DND-41 (cell line): ENCODE measurements at places on chromosomes 2 and 18.

DNA sequence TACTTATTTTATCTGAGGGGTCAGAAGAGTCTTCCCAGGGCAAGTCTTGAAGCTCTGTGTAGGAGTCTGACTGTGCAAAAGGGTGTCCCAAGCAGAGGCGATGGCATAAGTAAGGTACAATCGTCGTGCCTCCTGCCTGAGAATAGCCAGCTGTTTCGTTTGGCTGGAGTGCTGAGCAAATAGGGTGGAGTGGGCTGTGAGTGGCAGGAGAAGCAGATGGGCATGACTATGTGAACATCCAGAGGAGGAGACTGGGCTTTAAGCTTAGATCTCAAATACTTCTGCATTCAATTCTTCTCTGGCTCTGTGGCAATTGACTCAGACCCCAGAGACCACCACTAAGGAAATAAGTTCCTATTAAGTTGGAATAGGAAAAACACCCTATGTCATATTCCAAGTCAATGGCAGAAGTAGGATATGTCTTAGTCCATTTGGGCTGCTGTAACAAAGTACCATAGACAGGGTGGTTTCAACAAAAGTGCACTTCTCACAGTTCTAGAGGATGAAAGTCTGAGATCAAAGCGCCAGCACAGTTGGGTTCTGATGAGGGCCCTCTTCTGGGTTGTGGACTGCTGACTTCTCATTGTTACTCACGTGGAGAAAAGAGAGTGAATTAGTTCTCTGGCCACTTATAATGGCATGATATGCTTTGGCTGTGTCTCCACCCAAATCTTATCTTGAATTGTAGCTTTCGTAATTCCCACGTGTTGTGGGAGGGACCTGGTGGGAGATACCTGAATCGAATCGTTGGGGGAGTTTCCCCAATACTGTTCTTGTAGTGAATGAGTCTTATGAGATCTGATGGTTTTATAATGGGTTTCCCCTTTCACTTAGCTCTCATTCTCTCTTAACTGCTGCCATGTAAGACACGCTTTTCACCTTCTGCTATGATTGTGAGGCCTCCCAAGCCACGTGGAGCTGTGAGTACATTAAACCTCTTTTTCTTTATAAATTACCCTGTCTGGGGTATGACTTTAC lies 120.2 kb downstream of the LPIN1 start:
- no peak for DNase-seq

- DNase-seq: no peak
These were observed 667.1 kb downstream of the IRS1 start for GRCh38 chr2:226132323-226133215.

DNA sequence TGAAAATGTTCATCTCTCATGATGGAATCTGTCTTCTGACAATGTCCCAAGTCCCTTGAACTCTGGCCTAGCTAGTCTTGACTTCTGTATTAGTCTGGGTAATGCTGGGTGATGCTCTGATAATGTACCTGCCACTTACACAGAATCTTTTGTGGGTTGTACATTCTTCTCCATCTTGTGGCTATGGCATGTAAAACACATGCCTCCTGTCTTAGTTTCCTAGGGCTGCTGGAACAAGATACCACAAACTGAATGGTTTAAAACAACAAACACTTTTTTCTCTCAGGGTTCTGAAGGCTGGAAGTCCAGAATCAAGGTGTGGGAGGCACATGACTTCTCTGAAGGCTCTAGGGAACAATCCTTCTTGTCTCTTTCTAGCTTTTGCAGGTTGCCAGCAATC lies 57.1 kb downstream of the RAPGEF4 start:
- no peak for DNase-seq

GRCh38 chr2:84880395-84880644 lies 564 bp downstream of the TRABD2A start:
- no peak for DNase-seq

GRCh38 chr18:48037481-48038271 lies 107.2 kb upstream of the SMAD2 start:
- DNase-seq: no peak

DNA sequence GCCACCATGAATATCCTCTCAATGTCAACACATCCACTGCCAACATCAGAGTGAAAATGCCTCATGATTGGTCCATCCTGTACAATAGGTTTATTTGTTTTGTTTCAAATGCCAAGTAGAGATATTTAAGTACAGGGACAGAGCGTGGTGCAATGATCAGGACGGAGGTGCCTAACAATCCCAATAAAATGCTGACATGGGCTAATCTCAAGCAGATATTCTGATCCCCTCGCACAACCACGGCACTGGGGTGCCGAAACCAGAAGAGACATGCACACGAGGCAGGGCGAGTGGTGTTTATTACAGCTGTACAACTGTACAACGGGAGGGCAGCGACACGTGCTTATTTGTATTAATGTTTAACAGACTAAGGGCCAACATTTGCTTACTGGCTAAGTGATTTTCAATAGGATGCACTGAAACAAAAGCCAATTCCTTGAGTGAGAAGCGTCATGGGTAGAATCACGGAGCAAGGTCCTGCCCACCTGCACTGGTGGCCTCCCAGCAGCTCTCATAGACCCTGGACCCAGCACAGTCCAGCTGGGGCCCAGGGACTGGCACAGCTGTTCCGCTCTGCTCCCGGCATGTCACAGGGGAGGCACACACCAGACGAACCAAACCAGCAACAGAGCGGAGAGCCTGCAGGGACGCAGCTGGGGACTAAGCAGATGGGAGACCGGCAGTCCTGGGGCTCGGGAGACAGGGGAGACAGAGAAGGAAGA lies 101.4 kb downstream of the HDAC4 start:
- no peak for DNase-seq

DNA sequence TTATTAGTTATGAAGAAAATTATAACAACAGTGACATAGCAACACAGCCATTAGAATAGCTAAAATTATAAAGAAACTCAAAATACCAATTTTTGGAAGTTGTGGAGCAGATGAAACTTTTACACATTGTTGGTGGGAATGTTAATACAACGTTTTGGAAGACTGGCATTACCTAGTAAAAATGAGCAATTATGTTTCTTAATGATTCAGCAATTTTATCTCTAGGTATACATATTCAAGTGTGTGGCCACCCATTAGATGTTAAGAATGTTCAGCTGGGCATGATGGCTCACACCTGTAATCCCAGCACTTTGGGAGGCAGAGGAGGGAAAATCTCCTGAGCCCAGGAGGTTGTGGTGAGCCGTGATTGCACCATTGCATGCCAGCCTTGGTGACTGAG lies 78.8 kb downstream of the INSIG2 start:
- DNase-seq: no peak

DNA sequence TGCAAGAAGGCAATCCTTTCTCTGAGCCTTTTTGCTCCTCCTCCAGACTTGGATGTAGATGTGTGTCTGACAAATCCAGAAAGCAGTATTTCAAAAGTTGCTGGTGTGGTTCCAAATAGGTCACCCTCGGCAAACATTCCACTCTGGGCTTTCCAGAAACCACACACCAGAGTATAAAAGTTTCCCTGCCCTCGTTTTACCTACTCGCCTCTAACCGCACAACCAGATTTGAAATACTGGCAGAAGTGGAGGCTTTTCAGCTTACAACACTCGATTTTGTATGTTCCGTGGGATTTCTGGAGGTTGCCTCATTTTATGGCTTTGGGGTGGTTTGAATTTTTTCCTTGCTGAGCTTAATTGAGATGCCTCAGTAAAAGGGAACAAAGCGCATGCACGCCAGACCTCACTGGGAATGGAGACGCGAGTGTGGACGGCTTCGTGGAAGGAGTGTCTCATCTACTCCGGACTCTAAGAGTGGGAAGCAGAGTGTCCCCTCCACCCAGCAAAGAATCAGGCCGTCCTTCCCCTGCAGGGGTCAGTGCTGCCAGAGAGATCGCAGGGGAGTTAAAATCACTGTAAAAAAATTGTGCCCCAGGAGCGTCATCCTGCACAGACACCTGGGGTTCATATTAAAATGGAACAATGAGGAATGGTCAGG lies 44.0 kb upstream of the RPL31 start:
- no peak for DNase-seq

DNA sequence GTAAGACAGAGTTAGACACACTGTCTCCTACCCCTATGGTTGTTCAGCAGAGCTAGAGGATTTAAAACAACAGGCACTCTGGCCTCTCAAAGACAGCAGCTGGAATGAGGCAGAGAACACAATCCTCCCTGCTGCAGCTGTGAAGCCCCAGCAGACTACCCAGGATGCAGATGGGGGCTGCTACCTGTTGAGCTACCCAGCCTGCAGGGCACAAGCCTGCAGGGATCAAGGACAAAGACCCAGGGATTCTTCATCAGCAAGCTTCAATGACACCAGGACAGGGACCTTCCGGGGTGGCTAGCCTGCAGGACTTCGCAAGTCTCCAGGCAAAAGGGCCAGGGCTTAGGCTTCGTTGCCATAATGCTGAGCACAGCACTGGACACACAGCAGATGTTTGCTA lies 27.2 kb downstream of the GALNT14 start:
- no peak for DNase-seq

- DNase-seq: no peak
These were observed 153.2 kb downstream of the HAUS1 start for GRCh38 chr18:46257366-46257765.

GRCh38 chr2:166068981-166069380 lies 58.8 kb downstream of the SCN1A start:
- no peak for DNase-seq

DNA sequence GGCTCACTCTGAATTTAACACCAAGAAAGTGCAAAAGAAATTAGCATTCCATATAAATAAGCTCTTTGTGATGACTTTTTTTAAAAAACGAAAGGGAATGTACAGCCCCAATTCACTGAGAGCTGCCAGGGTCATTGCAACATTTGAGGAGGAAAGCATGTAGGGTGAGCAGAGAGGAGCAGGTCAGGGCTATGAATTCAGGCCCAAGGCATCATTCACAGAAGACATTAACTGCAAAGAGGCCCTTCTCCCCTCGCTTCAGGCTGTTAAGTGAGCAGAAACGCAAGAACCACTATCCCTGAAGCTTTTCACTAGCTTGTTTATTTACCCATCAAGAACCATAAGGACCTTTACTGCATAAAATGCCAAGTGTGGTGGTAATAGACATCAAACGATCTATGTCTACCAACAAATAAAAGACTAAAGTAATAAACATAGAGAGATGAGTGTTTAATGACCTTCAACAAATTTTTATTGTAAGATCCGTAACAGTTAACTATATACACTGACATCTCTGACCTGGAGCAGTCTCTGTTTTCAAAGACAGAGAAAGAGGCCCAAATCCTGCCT lies 333.1 kb upstream of the HNRNPA3 start:
- DNase-seq: no peak

DNA sequence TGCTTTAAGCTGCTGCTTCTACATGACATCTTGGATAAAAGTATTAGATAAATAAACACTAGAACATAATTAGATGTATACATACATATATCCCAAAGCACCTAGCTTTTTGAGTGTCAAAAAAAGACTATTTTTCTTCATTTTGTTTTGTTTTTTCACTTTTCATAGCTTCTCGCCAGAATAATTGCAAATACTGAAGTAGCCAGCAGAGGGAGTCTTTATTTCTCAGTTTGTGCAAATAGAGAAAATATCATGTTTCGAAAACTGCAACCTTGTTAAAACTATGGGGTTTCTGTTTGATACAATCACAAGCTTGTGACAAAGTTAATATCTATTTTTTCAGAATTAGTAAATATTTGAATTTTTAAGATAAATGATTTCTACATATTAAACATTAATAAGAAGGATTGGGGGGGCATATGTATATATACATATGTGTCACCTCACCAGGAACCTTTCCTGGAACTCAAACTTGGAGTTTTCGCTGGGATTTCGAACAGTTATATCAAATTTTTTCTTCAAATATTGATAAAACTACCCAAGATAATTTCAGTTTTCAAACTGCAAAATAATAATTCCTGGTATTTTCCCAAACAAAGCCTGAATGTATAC lies 61.0 kb downstream of the GRB14 start:
- no peak for DNase-seq

- DNase-seq: no peak
These were observed 142.5 kb downstream of the MTCL1 start for GRCh38 chr18:8847900-8848299.

DNA sequence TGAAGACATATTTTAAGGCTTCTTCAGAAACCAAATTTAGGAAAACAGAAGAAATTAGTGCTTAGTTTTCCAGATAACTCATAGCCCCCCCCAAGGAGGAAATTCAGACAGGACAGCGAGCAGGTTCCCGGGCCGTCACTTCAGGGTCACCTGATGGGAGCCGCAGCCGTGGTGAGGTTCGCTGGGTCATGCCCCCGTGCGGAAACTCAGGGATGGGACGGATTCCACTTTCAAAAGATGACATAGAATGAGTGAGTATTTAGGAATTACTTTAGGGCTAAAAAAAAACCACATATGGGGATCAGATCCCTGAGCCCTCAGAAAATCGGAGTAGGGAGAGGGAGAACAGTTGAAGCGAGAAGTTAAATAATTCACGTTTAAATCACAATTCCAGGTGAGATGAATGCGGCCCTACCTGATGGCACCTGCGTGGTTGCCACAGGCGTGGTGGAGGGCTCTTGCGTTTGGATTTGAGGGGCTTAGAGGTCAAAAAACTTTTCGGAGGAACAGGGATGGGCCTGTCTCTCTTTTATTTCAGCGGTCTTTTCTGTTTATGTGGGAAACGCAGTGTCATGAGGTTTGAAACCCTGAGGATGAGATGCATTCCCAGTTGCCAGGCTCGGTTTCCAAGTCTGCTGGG lies 114.4 kb downstream of the NFATC1 start:
- DNase-seq: no peak

DNA sequence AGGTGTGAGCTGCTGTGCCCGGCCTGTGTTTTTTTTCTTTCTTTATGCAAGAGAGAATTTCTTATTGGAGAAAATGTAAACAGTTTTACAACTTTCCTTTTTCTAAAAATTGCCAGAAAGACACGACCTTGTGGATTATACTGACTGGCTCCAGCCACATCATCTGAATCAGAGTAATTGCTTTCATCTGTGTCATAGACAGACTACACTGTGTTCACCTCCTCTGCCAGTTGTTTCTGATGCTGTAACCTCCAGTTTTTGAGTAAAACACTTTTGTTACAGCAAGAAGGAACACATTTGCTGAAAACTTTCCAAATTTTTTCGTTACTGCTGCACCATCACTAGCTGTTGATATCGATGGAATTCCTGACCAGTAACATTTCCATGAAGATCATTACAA lies 43.9 kb upstream of the PLEKHM3 start:
- no peak for DNase-seq

DNA sequence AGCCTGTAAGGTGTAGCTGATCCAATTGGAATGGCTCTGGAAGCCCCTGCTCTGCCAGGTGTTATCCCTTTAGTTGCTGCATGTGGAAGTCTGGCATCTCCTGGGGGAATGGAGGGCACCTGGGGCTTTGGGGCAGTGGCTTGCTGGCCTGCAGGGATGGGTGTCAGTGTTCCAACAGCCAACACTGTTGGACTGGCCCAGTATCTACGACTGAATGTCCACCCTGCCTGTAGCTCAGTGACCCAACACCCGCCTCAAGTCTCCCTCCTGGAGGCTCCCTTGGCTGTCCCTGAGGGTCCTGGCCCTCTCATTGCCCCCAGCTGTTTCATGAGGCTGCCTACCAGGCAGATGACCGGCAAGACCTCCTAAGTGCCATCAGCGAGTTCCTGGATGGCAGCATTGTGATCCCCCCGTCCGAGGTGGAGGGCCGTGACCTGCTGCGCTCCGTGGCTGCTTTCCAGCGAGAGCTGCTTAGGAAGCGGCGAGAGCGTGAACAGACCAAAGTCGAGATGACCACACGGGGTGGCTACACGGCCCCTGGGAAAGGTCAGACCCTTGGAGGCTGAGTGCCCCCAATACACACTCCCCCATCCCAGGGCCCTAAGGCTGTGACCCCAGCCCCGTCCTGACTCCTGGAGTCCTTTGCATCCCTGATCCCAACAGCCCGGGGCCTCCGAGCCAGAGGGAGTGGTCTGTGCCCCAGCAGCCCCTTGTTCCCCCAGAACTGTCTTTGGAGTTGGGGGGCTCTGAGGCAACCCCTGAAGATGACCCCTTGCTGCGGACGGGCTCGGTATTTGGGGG lies 7.7 kb downstream of the SLC4A3 start:
- DNase-seq: no peak
